MV-4-11 (cell line): ENCODE measurements at places on chromosomes 4 and X.

DNA sequence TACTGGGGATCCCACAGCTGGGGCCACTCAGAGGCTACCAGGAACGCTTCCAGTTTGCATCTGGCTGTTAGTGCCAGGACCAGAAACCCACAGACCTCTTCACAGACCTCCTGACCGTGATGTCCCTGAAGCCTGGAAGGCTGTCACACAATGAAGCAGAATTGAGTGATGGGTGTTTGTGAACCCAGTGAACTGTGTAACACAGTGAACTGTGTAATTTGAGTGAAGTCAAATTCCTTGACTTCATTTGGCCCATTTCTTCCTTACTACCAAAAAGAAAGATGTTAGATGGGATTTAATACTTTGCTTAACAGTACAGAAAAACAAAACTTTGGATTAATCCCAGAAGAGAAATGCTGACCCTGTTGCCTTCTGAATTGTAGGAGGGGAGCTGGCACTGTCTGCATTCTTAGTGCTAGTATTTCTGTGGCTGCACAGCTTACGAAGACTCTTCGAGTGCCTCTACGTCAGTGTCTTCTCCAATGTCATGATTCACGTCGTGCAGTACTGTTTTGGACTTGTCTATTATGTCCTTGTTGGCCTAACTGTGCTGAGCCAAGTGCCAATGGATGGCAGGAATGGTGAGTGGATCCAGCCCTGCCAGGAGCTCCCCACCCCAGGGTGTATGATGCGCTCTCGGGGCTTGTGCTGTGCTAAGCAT lies 17.8 kb downstream of the SRD5A3 start:
- no peak for DNase-seq

DNA sequence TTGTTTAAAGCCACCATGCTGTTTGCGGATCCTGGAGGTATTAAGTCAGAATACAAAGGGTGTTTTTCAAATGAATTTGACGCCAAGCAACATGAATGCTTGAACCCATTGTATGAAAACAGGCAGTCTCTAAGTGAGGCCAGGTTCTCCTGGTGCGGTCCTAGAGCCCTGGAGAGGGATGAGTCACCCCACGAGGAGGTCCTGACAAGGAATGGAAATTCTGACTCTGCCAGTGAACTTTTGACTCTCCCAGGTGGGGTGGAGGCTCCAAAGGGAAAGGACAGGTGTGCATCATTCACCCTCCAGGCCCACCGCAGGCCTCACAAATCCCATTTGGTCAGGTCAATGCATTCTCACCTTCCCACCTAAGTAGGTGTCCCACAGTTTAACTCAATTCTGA lies 1.5 kb downstream of the TRIM2 start:
- DNase-seq, result no peak

DNA sequence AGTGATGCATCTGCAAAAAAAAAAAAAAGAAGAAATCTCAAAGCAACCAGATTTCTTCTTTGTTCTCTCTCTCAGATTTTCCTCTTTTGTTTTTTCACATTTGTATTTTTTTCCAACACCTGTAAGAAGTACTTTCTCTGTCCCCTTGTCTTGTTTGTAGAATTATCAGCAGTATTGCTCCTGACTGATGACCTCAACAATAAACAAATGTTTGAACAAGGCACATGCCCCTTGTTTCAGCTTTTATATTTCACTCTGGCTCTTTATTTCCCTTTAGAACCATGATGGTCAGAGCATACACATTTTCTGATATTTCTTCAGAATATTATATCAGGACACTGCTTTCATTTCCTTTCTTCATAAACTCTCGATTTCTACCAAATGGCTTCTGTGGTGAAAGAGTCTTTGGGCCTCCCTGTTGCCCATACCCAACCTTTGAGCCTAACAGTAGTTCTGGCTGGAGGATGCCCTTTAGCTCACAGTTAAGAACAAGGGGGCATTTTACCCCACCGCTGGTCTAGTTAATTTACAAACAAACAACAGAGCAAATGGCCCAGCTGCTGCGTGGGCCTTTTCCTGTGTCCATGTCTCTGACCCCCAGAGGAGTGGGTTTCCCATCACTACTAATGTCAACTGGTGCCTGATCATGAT lies 142.5 kb upstream of the SMAD1 start:
- DNase-seq, result no peak

GRCh38 chr4:166499820-166500219 lies 626.8 kb downstream of the TLL1 start:
- peak; percentile 82 for DNase-seq

GRCh38 chr4:182338746-182339145 lies 95.5 kb downstream of the TENM3 start:
- no peak for DNase-seq

GRCh38 chr4:69689599-69689998 lies 36.6 kb upstream of the UGT2A1 start:
- DNase-seq, result peak; percentile 9

GRCh38 chrX:13168269-13168668 lies 123.8 kb upstream of the FAM9C start:
- no peak for DNase-seq

GRCh38 chr4:71445811-71446210 lies 107.0 kb downstream of the SLC4A4 start:
- no peak for DNase-seq

- no peak for DNase-seq
These were observed 94.6 kb downstream of the RASL11B start for GRCh38 chr4:52956691-52957090.

GRCh38 chrX:116493271-116493670 lies 30.5 kb upstream of the CT83 start:
- DNase-seq, result no peak

- DNase-seq, result no peak
These were observed 1898.4 kb downstream of the STIM2 start for GRCh38 chr4:28759064-28759463.

DNA sequence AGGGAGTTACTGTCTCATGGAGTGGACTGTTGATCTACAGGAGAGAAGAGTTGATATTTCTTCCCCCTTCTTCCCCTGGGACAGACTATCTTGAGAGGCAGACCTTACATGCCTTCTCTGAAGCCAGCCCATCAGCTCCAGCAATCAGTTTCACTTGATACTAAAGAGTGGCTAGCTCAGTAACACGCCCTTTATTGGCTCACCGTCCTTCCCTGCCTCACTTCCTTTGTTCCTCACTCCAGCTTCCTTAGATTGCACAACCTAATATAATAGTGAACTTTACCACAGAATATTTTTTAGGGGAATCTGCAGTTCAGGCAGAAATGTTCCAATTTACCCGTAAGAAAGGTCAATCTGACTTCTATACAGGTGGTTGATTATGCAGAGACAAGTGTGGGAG lies 128.1 kb upstream of the NDP start:
- peak; percentile 15 for DNase-seq

GRCh38 chrX:8984231-8984630 lies 49.7 kb downstream of the FAM9B start:
- no peak for DNase-seq
